ENCODE measurements at places on chromosomes 11 and 22. TPM values are rescaled to one million over a fixed set of nuclear protein-coding genes. Genes with fewer than 3 reads are reported as not detected.

NCR3LG1 gene
- total RNA-seq = 16.8 TPM

LDLRAD3 gene
- total RNA-seq = 2.6 TPM

MICALL1 gene
- 47.9 TPM for total RNA-seq

NPAS4 gene
- total RNA-seq = 0.32 TPM

CDC45 gene
- 10.4 TPM for total RNA-seq

VPREB1 gene
- not detected for total RNA-seq

C22orf31 gene
- not detected for total RNA-seq

CREB3L1 gene
- 66.7 TPM for total RNA-seq

SLC22A9 gene
- total RNA-seq = not detected

HSPB2 gene
- total RNA-seq = 0.64 TPM

RIMBP3C gene
- 0.64 TPM for total RNA-seq

LPXN gene
- total RNA-seq = 3.5 TPM

WNT7B gene
- total RNA-seq = 0.64 TPM

C22orf42 gene
- total RNA-seq = not detected

ACRV1 gene
- total RNA-seq = not detected

SMTNL1 gene
- not detected for total RNA-seq

DNA sequence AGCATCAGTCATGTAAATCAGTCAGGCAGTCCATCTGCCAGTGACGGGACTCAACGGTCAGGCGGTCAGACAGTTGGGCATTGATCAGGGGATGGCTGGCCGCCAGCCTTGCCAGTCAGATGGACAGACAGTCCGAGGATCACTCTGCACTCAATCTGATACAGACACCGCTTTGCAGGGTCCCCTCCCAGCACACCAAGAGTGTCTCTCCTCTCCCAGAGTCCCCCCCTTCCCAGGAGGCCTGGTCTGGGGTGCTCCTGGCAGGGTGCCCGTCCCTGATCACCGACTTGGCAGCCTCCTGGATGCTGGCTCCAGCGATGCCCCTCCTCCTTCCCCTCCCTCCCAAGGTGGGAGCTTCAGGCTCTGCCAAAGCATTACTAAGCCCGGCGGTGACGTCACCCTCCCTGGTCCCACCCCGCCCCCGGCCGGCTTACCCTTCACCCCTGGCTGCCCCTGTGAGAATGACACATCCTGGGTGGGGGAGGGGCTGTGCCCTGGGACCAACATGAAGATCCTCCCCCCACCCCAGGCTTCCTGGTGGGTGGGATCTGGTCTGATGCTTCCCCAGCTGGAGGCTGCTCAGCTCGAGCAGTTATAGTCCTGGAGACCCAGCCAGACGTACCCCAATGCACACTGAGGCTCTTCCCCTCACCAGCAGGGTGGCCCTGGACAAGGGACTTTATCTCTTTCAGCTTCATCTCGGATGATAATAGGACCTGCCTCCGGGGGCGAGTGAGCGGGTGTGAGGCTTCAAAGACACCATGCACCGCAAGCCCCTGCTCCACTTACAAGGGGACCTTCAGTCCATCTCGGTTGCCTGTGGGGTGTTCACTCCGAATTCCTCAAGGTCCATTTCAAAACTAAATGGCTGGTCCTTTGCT lies 69.2 kb downstream of the CD82 start:
- DNase-seq = peak; percentile 56

DNA sequence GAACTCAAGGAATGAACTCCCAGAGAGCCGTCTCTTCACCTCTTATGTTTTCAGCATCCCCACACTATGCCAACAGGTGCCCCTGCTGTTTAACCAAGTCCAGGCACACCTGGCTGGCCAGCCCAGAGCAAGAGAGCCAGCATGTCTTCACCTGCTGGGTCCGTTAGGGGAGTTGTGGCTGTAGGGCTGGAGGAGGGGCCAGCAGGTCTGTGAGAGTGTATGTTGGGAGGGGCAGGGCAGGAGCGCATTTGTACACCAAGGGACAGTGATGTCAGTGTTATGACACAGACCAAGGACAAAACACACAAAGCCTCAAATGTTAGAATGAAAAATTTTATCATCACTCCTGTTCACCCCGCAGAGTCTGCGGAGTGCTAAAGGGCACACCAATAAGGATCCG lies 5.8 kb downstream of the PATZ1 start:
- DNase-seq = no peak

DNA sequence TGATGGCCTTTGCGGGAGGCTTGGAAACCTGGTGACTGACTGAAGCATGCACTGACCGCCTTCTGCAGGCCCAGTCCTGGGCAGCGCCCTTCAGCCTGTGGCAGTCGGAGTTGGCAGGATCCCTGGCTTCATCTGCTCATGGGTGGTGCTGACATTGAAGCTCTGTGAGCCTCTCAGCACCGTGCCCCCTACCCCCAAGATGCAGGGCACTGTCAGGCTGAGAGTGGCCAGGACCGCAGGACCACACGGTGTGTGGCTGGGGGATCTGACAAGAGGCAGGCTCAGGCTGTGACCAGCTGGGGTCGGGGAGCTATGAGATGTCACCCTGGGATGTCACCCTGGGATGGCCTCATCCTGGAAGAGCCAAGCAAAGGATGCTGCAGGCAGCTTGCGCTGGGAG lies 32.7 kb downstream of the TBC1D22A start:
- DNase-seq = no peak

- no peak for DNase-seq
Measured at GRCh38 chr11:73397468-73398131, 21.4 kb downstream of the RELT start.

DNA sequence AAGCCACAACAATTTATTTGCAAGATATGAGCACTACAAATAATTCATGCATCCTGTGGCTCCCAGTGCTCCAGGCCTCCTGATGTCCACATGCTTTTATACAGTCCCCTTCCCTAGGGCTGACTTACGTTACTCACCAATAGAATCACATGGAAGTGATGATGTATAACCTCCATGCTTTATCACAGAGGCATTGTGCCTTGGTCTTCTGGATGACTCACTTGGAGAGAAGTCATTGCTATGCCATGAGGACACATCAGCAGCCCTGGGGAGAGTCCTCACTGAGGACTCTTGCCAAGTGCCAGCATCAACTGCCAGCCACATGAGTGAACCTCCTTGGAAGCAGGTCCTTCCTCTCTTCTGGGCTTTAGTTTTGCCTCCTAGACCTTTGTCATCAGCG lies 22.0 kb upstream of the IGSF9B start:
- DNase-seq = no peak

DNA sequence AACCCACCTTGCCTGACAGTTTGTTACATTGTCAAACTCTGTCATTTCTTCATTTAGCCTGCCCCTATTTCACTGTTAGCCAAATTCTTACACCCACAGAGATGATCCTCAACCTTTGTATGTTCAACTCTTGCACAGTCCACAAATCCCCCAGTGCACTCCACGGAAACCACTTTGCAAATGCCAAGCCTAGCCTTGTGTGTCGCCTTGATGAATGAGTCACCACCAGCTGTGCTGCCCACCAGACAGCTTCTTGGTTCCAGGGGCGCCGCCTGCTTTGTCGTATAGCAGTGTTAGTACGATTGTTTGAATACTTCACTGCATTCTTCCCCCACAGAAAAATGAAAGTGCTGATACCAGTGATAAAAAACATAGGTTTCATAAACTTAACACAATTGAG lies 686.3 kb downstream of the NTM start:
- DNase-seq = peak; percentile 57

DNA sequence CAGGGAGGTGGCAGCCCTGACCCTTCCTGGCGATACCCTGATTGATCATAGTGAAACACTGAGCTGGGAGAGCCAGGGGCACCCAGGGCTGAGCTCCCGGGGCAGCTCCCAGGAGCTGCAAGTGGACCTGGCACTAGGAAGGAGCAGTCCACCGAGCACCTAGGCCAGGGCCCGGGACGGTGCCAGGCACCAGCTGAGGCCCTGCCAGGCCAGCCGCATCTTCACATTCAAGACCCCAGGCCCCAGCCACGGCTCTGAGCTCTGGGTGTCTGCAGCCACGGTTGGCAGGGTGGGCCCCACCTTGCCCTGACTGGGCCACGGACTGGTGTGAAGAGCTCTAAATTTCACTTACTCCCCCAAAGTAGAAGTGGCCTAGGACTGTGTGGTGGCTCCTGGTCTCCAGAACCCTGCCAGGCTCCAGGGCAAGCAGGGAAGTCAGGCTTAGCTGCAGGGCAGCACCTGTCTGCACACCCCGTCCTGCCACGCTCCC lies 58.3 kb downstream of the RTN4R start:
- no peak for DNase-seq

- DNase-seq = no peak
Measured at GRCh38 chr11:3227568-3228444, 4.4 kb downstream of the MRGPRE start.

GRCh38 chr11:62896049-62896448 lies 15.4 kb downstream of the SLC3A2 start:
- DNase-seq = no peak

- peak; percentile 95 for DNase-seq
Measured at GRCh38 chr22:40728731-40729189, 49.5 kb downstream of the MCHR1 start.

- peak; percentile 44 for DNase-seq
Measured at GRCh38 chr11:131910523-131911387, 540.3 kb downstream of the NTM start.

DNA sequence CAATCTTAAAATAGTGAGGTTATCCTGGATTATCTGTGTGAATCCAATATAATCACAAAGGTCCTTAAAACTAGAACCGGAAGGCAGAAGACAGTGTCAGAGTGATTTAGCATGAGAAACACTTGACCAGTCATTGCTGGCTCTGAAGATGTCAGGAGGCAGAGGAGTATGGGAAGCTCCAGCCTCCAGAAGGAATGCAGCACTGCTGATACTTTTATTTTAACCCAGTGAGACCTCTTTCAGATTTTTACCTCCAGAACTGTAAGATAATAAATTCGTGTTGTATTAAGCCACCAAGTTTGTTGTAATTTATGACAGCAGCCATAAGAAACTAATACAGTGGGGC lies 134.4 kb upstream of the ZC3H12C start:
- DNase-seq = no peak

DNA sequence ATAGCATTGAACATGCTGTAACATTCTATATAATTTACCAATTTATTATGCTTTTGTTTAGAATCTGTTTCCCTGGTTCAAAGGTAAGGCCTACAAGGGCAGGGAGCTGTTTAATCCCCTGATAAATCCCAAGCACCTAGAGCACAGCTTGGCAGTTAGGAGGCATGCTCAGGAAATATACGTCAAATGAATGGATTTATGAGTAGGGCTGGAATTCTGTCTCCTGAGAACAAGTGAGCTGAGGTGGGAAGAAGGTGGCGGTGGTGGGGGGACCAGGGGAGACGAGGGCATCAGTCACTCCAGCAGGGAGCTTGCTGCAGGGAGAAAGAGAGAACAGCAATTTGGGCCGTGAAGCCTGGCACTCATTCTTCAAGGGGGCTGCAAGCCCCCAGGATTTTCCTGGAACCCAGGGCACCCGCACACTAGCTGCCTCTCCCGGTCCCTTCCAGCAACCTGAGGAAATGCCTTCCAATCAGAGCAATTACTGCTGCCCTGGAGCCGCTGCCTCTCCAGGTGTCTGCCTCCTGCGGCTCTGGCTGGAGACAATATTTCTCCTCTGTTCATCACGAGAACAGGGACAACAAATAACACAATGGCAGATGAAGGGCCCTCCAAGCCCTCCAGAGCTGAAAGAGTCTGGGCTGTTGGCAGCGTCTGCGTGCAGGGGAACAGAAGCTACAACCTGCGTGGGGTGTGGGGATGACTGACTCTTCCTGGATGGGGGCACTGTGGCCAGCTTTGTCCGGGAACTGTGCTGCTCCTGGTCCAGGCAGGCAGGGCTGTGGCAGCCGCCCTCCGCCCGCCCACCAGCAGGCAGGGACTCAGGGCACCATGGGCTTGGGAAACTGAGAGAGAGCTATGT lies 233.4 kb downstream of the ST3GAL4 start:
- no peak for DNase-seq

DNA sequence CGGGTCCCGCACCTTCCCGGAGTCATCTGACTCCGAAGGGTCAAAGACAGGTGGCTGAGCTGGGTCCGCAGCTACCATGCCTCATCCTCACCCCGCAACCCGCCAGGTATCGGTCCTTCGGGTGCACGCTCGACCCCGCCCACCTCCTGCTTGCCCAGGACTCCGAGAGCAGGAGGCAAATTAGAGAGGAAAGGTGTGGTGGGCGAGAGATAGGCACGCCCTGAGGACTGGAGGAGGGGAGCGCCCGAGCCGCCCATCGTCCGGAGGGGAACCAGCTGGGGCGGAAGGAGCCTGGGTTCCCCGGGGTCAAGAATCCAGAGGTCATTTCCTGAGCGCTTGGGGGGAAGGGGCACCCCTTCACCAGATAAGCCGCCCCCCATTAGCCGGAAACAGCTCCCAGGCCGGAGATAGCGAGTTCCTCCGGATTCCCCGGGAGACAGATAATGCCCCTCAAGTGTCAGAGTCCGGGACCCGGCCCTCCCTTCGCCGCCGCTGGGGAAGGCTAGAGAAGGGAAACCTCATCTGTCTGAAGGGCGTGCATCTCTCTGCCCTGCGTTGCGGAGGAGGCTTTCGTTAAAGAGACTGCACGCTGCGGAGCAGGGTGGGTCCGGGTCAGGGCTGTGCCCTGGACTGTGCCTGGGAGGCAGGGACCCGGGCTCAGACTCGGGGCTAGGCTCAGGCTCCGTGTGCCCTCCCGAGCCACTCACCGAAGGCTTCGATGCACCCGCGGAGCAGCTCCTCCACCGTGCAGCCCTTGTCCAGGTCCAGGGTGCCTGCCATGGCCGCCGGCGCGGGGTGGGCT lies 1.7 kb downstream of the RASGRP2 start:
- DNase-seq = peak; percentile 16

DNA sequence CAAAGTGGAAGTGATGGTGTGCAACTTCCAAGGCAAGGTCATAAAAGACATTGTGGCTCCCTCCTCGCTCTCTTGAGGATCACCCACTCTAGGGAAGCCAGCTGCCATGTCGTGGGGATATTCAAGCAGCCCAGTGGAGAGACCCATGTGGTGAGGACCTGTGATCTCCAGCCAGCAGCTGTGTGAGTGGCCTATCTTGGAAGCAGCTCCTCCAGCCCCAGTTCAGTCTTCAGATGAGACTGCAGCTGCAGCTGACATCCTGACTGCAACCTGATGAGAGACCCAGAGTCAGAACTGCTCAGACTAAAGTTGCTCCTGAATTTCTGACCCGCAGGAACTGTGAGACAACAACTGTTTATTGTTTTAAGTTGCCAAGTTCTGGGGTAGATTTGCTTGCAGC lies 86.4 kb upstream of the GRK3 start:
- DNase-seq = no peak

DNA sequence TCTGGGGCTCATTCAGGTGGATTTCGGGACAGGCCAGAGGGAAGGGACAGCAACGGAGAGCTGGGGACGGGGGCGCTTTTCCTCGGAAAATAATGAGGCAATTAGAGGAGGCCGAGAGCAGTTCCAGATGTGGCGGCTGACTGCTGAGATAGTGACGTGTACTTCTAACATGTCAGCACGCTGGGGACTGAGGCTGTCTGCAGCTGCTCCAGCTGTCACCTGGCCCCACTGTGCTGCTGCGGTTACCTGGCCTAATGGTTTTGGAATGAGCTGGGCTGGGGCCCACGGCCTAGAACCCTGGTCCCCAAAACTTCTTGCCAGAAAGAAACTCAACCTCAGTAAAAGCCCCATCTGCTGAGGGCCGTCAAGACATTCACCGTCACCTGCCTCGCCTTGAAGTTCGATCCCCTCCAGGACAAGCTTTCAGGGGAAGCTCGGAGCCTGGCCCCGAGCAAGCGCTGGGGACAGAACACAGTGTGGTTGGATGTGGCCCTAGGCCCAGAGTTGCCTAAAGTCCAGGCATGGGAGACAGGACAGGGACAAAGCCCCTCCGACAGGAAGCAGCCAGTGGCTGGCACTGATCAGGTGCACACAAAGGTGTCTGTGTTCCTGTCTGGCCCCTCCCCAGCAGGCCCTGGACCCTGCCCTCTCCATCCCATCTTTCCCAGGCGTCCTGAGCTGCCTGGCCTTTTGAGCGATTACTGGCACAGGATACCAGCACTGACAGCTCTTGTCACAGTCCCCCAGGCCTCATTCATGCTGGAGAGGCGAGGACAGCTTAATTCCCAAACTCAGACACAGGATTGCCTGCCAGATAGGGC lies 22.1 kb downstream of the RPUSD4 start:
- no peak for DNase-seq
